ENCODE measurements at places on chromosomes 5 and 9. TPM values are rescaled to one million over a fixed set of nuclear protein-coding genes. Genes with fewer than 3 reads are reported as not detected.
A peak's percentile ranks its signal among the peaks of the same experiment; 100 is the strongest.

SLC36A3 gene
- not detected for total RNA-seq

FNBP1 gene
- 49.7 TPM for total RNA-seq

NPR3 gene
- 19.2 TPM for total RNA-seq

IQGAP2 gene
- 9.4 TPM for total RNA-seq

IL5 gene
- not detected for total RNA-seq

LCP2 gene
- total RNA-seq: 1.2 TPM

AQP7 gene
- total RNA-seq: not detected

ZNF618 gene
- 4.9 TPM for total RNA-seq

DNA sequence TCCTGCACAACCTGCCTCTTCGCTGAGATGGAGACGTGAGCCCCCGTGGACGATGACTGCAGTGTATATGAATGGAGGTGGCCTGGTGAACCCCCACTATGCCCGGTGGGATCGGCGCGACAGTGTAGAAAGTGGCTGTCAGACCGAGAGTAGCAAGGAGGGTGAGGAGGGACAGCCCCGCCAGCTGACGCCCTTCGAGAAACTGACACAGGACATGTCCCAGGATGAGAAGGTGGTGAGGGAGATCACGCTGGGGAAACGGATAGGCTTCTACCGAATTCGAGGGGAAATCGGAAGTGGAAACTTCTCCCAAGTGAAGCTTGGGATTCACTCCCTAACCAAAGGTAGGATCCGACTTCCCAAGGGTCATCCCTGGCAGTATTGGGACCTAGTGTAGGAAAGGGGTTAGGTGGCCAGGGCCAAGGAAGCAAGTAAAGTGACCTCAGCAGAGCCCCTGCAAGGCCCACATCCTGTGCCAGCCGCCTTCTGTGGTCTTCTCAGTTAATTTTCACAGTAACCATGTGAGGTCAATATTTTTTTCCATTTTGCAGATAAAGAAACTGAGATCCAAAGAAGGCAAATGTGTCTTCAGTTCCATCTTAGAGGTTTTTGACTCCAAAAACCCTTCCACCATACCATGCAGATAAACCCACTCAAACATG lies 53.8 kb downstream of the NIM1K start:
- DNase-seq: no peak

DNA sequence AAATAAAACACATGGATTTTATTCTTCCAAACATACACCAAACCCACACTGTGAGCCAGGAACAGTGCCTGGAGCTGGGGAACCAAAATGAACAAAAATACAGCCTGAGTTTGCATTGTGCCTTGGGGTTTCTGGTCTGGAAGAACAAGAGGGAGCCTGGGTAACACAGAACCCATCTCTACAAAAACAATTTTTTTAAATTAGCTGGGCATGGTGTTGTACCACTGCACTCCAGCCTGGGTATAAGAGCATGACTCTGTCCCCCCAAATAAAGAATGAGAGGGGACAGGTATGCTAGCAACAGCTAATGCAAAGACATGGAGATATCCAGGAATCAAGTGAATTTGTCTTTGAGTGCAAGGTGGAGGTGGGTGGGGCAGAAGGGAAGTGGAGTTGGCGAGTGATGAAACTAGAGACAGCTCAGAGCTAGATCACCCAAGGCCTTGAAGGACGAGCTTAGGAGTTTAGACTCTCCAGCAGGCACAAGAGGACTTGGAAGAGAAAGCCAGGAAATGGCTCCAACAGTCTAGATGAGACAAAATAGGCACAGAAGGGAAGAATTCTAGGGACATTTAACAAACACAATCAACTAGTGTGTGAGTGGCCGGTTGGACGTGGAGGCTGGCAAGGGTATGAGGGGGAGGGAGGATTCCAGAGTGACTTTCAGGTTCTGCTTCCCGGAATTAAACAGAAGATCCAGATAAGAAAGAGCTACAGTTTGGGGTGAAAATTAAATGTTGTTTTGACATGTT lies 47.4 kb downstream of the FNBP1 start:
- no peak for DNase-seq

DNA sequence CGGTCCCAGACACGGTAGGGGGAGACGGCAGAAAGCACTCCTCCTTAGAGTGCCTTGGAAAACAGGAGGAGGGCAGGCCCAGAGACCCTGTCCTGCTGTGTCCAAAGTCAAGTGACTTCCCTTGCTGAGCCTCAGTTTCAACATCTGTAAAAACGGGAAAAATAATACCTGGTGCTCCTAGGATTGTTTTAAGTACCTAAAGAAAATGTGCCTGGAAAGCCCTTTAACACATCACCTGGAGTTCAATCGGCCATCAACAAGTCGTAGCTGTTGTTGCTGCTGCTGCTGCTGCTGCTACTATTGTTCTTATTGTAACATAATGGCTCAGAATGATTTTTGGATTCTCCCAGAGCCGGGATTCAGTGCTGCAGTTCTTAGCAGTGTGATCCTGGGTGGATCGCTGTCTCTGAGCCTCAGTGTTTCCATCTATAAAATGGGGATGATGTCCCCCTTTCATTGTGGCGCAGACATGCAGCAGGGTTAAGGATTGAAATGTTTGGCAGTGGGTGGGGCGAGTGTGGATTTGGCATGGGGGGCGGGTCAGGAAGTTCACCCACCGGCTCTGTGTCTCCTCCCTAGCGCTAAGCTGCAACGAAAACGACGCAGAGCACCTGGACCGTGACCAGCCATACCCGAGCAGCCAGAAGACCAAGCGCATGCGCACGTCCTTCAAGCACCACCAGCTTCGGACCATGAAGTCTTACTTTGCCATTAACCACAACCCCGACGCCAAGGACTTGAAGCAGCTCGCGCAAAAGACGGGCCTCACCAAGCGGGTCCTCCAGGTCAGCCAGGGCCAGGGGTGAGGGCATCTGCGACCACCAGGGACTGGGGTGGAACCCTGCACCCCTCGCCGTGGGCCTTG lies 9.2 kb downstream of the LHX2 start:
- no peak for DNase-seq

DNA sequence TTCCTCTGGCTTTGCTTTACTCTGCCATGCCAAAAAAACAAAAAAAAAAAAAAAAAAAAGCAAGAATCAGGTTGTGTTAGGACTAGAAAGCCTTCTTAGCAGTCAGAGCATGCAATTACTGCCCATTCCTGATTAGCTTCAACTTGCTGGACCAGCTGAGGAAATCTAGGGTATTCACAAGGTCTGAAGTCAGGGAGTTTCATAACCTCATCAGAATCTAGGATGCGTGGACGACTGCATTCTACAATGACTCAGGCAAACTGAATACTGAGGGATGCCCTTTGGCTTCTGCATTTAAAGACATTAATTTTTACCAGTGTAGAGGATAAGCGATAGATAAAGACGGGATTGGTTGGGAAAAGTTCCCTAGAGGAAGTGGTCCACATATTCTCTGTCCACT lies 39.2 kb upstream of the SHOC1 start:
- no peak for DNase-seq

- peak; percentile 23 for DNase-seq
Observed at GRCh38 chr9:21030389-21031035, 928 bp downstream of the HACD4 start.

DNA sequence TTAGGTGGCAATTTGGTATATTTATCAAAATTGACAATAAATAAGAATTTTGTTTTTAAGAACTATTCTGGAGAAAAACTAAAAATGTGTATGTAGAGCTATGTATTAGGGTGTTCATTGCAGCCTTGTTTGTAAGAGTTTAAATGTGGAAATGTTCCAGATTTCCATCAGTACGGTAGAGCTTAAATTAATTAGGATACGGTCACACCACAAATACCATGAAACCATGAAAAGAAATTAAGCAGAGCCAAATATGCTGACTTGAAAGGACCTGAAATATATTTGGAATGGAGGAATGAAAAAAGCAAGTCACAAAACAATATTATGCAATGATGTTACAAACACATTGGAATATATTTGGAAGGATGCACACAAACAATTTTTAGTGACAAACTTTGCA lies 64.6 kb downstream of the ACTBL2 start:
- no peak for DNase-seq

DNA sequence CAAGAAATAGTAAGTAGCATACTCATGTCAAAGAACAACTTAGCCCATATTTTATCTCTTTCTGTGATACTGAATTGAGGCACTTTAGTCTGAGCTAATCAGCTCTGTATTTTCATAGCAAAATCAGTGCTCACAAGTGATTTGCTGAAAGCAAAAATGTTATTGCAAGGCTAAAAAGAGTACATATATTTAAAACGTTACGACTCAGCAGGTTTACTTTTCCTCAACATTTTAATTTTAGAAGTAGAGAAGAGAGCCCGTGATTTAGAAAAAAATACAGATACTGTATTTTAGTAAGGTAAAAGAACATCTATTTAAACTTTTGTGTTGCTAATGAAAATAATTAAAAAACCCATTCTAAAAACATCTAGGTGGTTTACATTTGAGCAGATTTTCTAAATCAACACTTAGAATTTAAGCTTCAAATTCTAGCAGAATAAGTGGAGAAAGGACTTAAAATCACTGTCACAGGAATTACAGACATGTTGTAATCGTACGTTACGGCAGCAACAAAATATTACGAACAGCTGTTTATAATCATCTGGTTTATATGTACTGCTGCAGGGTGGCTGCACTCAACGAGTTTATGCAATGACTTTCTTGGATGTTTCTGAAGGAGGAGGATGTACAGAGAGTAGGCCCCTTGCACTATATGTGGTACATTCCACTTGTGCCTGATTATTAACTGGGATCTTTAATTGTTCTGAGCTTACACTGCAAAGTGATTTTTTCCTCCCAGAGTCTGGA lies 20.1 kb downstream of the SREK1 start:
- no peak for DNase-seq

DNA sequence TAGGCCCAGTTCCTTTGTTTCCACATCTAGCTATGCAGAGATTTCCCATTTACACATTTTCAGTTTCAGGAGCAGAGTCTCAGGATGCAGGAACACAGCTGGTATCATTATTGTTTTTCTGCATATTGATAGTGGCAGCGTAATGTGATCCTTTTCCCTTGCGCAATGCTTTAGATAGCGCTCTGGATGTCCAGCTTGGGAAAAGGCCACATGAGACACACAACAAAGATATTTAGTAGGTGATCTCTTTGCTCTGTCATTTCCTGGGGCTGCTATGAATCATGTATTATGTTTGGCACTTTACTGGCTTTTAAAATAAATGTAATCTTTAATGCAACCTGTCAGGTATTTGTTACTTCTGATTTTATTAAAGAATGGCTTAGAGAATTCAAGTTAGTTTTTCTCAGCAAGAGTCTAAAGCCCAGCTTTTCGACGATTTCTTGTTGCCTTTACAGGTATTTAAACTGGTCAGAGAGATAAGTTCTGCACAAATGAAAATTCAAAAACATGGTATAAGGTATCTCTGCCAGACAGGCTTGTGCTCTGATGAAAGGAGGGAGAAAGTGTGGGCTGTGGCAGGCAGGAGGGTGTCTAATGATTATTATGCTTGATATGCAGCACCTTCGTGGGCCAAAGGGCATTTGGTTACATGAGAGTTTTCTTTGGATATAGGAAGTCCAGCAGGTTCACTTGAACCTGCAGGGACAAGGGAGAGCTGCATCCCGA lies 42.2 kb downstream of the PTTG1 start:
- no peak for DNase-seq

- no peak for DNase-seq
Observed at GRCh38 chr5:67476531-67476930, 279.9 kb upstream of the CD180 start.

DNA sequence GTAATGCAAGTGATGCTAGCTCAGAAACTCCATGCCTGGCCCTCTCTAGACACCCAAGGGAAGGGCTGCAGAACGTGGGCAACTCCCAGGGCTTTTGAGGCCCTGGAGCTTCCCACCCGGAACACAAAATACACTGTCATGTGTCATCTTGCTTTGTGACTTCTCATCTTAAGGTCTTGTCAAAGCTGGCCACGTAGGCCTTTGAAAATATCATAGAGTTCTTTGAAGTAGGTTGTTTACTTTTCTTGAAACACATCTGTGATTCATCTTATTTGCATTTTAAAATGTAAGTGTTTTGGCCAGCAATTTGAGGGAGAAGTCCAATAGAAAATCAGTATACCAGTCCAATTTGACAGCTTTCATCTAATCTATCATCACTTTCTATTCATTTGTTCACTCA lies 40.2 kb upstream of the PALM2AKAP2 start:
- no peak for DNase-seq

- peak; percentile 52 for DNase-seq
Observed at GRCh38 chr5:116361171-116361967, 213.3 kb downstream of the SEMA6A start.

DNA sequence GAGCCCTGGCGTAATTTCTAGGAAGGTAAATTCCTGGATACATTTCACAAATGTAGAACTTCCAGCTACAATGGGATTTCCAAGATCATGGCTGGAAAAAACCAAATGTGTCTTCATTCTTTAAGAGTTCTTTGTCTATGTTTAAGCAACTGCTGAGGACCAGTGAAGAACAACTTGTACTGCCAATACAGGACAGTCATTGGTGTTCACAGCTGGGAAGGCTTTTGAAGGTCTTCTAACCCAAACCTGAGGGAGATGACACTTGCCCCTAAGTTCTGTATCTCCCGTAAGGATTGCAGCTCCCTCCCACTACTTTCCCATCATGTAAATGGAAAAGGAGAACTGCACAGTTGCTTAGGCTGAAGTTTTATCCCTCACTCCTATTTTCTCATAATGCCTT lies 28.4 kb downstream of the TMEM167A start:
- no peak for DNase-seq

DNA sequence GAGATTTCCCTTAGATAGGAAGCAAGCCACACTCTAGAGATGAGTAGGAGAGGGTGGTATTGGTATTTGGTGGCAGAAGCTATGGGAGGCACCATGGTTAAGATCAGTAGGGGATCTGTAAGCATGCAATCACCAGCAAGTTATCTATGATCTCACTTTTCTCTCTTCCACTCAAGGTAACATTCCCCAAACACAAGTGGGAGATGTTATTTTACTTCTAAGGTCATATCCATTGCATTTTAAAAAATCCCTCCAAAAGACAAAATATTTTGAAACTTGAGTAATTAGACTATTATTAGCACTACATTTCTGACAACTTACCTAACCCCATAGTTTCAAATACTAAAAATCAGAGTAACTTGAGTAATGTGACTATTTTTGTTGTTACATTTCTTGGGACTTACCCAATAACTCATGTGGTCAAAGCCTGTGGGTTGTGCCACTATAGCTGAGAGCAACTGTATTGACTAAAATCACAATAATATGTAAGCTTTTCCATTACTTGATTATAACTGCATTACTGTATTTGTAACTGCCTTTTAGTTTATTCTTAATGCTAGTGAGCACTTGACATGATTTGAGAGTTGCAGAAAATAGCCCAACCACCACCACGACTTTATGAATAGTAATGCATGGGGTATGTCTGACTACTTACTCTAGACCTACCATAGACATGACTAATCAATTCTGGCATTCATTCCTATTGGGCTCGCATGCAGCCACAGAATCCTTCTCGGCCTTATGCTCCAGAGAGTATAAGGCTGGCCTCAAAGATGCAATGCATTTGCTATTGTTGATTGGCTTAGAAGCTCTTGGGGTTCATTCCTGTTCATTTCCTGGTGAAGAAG lies 264.7 kb downstream of the TRIM32 start:
- DNase-seq: no peak
